SHP77 (cell line): ENCODE measurements at places on chromosomes 11 and 22.

- DNase-seq: no peak
These were observed 5.7 kb downstream of the AP2A2 start for GRCh38 chr11:931385-931784.

DNA sequence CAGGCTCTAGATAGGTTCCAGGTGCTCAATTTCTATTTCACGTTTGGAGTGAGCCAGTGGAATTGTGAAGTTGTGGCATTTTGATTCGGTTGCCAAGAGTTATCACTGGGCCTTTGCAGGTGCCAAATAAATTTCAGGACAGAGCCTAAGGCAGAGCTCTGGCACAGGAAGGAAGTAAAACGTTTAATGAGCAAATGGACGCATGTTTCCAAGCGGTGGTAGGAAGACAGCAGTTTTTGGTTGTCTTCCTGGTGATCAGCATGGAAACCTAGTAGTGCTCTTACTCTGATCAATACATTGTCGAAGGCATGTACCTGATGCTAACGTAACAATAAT lies 452 bp downstream of the BIRC3 start:
- no peak for DNase-seq

DNA sequence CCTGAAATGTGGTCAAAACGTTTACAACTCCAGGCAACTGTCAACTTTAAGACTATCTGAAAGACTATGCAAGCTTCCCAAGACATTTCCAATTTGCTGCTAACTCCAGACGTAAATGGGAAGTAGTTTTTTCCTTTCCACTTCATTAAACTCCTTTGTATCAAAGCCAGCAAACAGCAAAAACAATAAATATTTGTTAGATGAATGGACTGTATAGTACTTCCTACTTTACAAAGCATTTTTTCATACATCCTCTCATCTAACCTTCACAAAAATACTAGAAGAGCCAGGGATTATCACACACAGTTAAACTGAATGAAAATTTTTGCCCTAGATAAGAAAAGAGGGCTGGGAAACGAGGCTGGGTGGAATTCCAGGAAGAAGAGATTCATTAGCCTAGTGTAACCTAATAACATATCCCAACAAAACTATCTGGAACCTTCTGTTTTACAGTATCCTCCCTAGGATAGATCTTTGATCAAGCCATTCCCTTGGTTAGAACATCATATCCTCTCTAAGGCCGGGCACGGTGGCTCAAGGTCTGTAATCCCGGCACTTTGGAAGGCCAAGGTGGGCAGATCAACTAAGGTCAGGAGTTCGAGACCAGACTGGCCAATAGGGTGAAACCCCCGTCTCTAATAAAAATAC lies 10.4 kb downstream of the NUP98 start:
- DNase-seq: no peak

- peak; percentile 77 for DNase-seq
These were observed at the start of gene LRRC75B for GRCh38 chr22:24592851-24593558. LRRC75B (minus strand) TSS chr22:24593073; CDS start chr22:24593039, 34 bp downstream.

DNA sequence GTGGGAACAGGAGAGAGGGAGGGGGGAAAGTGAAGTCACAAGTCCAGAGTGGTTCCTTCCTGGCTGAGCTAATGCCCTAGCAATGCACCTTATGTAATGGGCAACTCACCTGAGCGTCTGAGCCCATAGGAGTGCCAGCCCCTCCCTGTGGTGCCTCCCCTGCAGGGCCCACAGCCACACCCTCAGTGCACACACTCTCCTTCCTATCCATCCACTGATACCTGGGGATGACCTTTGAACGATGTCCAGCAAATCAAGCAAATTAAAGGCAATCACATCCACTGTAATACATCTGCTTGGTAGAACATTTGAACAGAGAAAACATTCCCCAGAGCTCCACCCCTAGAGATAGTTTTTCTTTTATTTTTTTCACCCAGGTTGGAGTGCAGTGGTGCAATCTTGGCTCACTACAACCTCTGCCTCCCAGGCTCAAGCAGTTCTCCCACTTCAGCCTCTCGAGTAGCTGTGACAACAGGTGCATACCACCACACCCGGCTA lies 19.6 kb upstream of the MICAL2 start:
- DNase-seq: no peak

DNA sequence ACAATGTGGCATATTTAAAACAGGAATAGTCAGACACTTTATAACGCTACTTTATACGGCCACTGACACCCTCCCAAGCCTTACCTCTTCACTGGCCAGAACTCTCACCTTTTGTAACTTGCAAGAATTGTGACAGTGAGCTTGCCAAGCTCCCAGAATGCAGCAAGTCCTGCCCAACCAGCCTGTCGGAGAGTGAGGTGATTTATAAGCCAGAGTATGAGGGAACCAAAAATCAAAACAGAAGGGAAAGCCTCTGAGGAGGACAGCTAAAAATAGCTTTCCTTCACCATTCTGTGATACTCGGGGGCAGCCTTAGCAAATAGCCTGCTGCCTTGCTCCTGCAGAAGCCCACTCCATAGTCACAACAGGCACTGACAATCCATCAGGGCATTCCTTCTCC lies 229.7 kb downstream of the FAM76B start:
- no peak for DNase-seq
